ENCODE measurements at places on chromosomes 1 and 21.

GRCh38 chr1:55428944-55429931 is 214.1 kb upstream of the USP24 start:
- ATAC-seq = peak; percentile 92

DNA sequence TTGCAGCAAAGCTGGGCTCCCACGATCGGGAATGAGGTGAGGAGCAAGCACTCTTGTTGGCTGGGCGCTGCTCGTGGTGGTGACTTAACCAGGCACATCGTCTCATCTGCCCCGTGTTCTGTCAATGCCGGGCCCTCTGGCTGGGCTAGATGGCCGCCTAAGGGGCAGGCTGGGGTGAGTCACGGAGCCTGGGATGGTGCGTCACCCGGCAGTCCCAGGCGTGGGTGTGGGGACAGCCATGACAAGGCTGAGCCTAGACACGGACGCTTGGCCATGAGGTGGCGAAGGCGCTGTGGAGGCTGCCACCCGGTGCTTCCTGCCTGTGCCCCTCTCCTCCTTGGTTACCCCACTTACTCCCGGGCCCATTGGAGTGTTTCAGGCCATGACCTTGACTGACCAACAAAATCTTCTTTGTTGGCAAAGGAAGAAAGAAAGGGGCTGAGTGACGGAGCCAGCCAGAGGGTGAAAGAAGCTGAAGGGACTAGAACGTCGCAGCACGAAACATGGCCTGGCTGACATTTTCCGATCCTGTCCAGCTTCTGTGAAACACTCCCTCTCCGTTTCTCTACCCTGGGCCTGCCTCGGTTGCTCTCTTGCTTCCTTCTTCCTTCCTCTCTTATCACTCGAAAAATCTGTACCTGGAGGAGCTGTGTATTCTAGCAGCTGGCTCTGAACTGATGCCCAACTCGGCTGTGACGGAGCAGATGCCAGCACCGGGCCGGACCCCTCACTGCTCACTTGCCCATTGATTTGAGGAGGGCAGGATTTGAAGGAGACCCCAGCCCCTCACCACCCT is 596 bp downstream of the CD247 start:
- ATAC-seq = no peak

DNA sequence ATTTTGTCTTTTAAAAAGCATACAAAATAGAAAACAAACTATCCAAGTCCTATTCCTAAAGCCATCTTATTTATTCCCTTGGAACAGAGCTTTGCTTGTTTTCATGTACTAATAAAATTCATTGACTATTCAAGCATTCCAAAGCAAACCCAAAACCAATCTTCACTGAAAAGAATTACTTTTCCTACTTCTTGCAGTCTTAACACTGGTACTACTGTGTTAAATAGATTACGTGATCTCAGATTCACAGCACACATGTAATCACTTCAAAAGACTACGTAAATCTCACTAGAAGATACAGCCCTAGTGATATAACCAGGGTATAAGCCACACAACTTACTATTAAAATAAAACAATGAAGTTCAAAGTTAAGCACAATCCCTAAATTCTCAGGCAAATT is 39.0 kb downstream of the ZZZ3 start:
- ATAC-seq = no peak

- peak; percentile 56 for ATAC-seq
These were observed at the start of gene PRELP for GRCh38 chr1:203475012-203475981. TSS of gene PRELP (plus strand) at chr1:203475806. CDS start at chr1:203483185, 7,379 bp downstream.

GRCh38 chr1:240649733-240650721 is 38.1 kb upstream of the GREM2 start:
- peak; percentile 36 for ATAC-seq

- ATAC-seq = no peak
These were observed 259.7 kb downstream of the RHOU start for GRCh38 chr1:228994676-228995594.

Measured in gastroesophageal sphincter (tissue), 4 donors.